GM04503 (cell line): ENCODE measurements at places on chromosomes 2 and 18.

DNA sequence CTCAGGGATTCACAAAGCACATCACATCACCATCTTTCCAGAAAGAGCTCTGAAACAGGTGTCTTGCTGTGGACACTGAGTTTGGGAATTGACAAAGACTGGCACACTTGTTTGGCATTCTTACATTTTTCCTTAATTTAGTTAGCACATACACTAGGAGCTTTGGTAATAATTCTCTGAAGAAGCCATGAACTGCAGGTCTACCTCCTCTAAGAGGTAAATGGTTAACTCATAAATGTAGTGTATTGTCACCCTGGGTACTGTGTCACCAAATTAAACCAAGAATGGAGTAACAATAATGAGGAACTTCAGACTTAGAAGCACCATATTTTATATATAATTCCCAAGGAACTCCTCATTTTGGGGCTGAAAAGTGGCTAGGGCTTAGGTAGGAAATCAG is 22.6 kb downstream of the EIF4E2 start:
- no peak for DNase-seq

- no peak for DNase-seq
Observed at GRCh38 chr18:53191634-53192033, 851.6 kb downstream of the DCC start.

GRCh38 chr18:69961718-69962117 is 14.0 kb upstream of the CD226 start:
- no peak for DNase-seq

DNA sequence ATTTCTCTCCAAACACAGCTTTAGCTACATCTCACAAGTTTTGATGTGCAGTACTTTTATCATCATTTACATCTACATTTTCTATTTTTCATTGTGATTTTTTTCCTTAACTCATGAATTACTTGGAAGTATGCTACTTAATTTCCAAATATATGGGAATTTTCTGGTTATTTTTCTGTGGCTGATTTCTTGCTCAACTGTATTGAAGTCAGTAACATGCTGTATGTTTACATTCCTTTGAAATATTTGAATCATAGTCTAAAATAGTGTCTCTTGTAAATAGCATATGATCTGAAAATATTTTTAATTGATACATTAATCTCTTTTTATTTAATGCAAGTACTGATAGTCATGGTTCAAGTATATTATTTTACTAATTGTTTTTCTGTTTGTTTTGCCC is 26.0 kb upstream of the GALNT5 start:
- peak; percentile 8 for DNase-seq

DNA sequence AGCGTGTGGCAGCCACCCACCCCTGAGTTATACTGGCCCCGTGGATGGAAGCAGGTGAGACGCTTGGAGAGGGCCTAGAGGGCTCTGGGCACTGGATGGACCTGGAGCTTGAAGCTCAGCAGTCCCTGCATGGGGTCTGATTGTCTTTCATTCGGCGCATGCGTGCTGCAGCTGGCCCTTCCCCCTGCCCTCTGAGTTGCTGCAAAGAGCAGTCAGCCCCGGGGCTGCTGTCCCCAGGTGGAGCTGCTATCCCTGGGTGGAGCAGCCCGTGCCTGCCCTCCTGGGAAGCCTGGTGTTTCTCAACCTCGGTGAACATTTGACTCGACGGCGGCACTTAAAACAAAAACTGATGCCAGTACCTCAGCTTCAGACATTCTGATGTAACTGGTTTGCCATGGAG is 29.6 kb downstream of the IGFBP5 start:
- no peak for DNase-seq

- DNase-seq: peak; percentile 35
Observed at GRCh38 chr2:165877565-165878550, 75.7 kb downstream of the TTC21B start.

GRCh38 chr18:34942276-34942675 is 98.9 kb upstream of the MAPRE2 start:
- no peak for DNase-seq

GRCh38 chr18:65749841-65750240 is 971 bp upstream of the CDH7 start:
- DNase-seq: no peak

GRCh38 chr2:224987733-224988132 is 54.5 kb downstream of the DOCK10 start:
- no peak for DNase-seq

DNA sequence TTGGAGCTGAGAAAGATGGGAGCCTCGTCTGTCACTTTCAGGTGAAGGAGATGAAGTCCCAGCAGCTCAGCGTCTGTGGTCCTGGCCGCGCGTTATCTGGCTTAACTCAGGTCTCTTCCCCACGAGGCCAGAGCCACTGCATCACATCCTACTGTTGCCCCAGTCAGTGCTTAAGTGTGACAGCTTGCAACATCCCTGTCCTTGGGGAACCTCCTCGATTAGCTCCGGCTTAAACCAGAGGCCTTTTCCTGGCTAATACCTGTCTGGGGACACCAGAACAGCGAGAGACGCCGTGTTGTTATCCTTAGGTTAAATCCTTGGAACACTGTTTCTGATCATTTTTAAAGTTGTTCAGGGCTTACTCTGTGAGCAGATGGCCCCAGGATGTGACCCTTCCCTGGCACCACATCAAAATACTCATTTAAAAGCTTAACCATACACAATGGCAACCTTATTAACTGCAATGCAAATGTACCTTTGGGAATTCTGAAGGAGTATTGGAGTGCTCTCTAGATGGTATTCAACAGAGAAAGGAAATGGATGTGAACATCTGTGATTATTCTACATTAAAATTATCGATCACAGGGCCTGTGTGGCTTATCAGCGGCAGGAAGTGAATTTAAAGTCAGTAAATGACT is 61.2 kb upstream of the SPP2 start:
- DNase-seq: no peak

DNA sequence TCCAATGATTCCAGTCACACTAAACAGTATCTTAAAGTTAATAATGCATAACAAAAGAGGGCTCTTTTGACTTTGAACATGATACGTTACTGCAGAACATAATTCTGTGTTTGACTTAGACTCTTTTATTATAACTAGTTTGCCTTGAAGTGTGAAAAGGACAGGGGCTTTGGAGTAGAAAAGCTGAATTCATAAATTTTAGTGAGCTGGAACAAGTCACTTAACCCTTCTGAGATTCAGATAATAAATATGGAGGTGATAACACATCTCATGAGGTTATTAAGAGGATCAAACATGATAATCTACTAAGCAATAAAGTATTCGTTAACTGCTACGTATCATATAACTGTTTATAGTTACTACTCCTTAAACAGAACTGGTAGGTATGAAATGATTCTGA is 44.7 kb upstream of the FLACC1 start:
- no peak for DNase-seq

DNA sequence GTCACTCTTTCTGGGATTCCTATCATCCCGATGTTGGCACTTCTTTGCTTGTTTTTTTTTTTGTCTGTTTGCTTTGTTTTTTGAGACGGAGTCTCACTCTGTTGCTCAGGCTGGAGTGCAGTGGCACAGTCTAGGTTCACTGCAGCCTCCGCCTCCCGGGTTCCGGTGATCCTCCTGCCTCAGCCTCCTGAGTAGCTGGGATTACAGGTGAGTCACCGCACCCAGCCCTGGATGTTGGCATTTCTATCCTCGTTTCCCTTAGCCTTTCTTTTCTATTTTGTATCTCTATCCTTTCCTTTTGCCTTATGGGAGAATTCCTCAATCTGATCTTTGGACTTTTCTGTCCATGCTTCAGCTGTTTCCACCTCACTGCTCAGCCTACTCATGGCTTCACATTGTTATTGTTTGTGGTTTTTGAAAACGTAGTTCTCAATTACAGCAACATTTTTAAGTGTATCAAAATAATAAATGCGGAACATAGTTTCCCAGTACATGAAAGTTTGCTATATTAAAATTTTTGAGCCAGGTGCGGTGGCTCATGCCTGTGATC is 62.1 kb upstream of the ZNF516 start:
- no peak for DNase-seq

GRCh38 chr18:63949068-63949737 is at the start of gene HMSD:
TSS of gene HMSD (plus strand) at chr18:63949301. CDS start at chr18:63953456, 4,155 bp downstream.
- DNase-seq: no peak

GRCh38 chr18:54217624-54218023 is 6.8 kb downstream of the MBD2 start:
- DNase-seq: no peak

- DNase-seq: peak; percentile 84
Observed at GRCh38 chr2:133674433-133675331, 106.4 kb upstream of the NCKAP5 start.

DNA sequence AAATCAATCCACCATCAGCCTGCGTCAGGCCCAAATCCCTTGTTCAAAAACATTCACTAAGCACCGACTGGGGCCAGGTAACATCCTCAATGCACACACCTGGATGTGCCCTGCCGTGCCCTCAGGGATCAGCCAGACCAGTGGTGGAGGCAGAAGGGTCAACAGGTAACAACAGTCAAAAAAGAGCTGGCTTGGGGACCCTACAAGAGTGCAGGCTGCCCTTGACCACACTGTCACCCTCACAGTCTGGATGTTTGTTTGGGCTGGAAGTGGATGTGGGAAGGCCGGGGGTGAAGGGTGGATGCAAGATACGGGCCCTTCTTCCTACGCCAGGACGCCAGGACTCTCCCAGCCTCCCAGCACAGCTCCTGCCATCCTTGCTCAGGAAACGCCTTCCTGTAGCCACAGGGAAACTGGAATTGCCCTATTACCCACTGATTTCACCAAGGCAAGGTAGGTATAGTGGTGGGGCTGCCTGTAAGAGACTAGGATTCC is 2.7 kb downstream of the BIN1 start:
- no peak for DNase-seq

- peak; percentile 69 for DNase-seq
Observed at GRCh38 chr2:48346124-48346536, 183.8 kb upstream of the STON1 start.
